ENCODE measurements at places on chromosomes 13 and 19.

DNA sequence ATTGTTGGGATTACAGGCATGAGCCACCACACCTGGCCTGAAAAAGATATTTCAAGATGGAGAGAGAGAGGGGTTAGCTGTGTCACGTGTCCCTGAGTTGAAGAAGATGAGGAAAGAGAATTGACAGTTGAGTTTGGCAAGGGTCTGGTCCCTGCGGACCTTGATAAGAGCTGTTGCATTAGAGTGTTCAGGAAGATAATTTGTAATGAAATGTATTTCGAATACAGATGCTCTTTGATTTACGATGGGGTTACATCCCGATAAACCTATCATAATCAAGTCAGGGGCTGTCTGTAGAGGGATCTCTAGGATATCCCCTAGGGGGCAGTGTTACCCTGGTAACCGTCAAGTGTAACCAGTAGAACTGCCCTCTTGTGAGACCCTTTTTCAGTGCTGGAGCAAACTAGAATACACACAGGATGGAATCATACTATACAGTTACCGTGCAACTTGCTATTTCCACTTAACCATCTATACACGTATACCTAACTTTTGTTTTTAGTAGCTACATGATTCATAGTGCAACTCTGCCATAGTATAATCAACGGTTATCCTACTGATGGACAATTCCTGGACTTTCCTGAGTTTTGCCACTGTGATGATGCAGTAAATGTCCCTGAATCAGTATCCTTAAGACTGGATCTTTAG is 1.5 kb upstream of the ELOF1 start:
- DNase-seq = peak; percentile 63

GRCh38 chr13:29993196-29993595 is 142.8 kb upstream of the UBL3 start:
- no peak for DNase-seq

- DNase-seq = no peak
Observed at GRCh38 chr13:101018720-101019119, 344.1 kb upstream of the TMTC4 start.

DNA sequence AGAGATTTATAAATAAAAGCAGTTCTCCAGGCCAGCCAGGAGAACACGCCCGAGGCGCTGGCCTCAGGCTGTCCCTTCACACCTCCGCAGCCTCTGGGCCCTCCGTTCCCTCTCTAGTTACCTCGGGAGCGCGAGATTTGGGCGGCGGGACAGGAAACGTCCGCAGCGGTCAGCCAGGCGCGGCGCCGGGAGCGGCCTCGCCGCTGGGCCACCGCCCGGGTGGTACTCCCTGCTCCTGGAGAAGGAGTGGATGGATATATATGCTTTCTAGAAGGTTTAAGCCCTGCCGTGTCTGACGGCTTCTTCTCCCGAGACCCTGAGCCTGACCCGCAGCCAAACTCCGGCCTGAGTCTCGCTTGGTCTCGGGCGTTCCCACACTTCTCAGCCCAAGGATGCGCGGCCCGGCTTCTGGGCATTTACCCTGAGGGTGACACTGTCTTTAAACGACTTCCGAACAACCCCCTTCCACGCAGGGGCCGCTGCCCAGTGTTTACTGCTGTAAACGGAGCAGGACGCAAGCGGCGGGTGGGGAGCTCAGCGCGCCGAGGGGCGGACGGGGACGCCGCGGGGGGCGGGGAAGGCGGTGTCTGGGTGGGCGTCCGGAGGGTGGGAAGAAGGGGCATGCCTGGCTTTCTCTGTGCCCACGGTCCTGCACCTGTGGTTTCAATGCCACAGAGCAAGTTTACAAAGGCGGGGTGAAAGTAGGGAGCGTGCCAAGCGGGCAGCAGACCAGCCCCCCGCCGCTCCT is 2.0 kb upstream of the ZIC2 start:
- DNase-seq = no peak

DNA sequence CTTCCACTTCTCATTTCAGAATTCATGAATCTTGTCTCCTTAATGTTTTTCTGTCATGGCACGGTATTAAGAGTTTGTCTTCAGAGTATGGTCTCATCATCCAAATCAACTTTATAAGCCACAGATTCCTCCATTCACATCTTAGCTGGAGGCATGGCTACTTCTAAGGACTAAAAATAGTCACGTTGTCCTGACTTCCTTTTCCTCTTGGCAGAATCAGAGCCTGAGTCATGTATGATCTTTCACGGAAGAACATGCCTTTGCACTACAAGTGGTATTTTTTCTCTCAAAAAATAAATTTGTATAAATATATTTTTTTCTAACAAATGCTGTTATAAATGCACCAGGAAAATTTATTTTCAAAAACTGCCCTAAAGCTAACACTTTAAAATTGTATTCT is 71.4 kb downstream of the ALOX5AP start:
- peak; percentile 76 for DNase-seq

DNA sequence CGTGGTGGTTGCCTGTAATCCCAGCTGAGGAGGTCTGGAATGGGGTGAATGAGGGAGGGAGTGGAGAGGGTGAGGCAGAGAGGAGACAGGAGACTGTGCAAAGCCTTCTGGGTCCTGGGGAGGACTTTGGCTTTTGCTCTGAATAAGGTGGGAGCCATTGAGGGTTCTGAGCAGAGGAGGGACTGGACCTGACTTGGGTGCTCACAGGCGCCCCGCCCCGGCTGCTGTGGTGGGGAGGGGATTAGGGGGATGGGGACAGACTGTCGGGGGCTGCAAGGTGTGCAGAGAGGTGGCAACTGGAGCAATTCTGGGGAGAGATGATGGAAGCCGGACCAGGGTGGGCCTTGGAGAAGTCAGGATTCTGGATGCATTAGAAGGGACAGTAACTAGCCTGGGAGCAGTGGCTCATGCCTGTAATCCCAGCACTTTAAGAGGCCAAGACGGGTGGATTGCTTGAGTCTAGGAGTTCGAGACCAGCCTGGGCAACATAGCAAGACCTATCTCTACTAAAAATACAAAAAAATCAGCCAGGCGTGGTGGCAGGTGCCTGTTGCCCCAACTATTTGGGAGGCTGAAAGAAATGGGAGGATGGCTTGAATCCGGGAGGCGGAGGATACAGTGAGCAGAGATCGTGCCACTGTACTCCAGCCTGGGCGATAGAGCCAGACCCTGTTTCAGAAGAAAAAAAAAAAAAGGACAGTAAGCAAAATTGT is 16.1 kb upstream of the NANOS3 start:
- no peak for DNase-seq

GRCh38 chr19:677601-678436 is 1.6 kb downstream of the FSTL3 start:
- peak; percentile 19 for DNase-seq

DNA sequence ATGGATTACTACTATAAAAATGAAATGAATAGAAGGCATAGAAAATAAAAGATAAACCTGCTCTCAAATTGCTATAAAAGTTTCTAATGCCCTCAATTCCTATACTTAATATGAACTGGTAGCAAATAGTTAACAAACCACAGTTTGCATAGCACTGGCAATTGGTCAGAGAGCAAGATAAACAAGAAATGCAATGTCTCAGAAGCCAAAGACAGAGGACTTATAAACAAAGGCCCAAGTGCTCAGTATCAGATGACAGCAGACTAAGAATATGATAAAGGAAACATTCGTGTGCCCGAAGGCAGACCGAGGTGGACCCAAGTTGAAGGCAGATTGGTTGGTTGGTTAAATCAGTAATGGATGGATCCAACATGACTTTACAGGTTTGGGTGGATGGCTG is 50.6 kb downstream of the IPO5 start:
- no peak for DNase-seq

DNA sequence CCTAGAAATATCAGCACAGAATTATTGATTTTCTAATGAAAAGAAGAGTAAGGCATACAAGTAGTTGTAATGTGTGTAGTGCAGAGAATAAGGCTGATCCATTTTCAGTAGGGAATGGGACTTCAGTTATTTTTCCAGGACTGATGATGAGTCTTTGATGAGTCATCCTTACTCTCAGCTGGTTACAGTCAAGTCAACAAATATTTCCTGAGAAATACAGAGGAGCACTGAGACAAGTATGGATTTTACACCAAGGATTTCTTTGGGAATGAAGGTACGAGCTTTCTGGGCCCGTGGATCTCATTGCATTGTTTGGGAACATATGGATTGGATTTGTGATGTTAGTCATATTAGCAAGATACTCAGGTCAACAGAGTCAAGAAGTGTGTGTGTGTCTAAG is 502.7 kb downstream of the FGF9 start:
- DNase-seq = no peak

GRCh38 chr13:51837016-51837415 is 8.0 kb downstream of the TMEM272 start:
- no peak for DNase-seq

GRCh38 chr19:40190891-40191835 is at the start of gene MAP3K10:
MAP3K10 (plus strand) TSS chr19:40191426; CDS start chr19:40192032, 606 bp downstream.
- peak; percentile 64 for DNase-seq
